NCI-H1417 treated with DMSO at 0.1 percent for 48 hours (cell line): ENCODE measurements at places on chromosomes 6 and 20.

GRCh38 chr6:16480763-16481560 is 242.6 kb downstream of the GMPR start:
- no peak for DNase-seq

- DNase-seq, result no peak
Observed at GRCh38 chr6:112764377-112764776, 417.2 kb downstream of the RFPL4B start.

GRCh38 chr6:97459535-97459934 is 176.5 kb upstream of the MMS22L start:
- no peak for DNase-seq

- no peak for DNase-seq
Observed at GRCh38 chr20:47063407-47063806, 168.8 kb downstream of the EYA2 start.

GRCh38 chr6:38266921-38267354 is 372.8 kb downstream of the BTBD9 start:
- no peak for DNase-seq

DNA sequence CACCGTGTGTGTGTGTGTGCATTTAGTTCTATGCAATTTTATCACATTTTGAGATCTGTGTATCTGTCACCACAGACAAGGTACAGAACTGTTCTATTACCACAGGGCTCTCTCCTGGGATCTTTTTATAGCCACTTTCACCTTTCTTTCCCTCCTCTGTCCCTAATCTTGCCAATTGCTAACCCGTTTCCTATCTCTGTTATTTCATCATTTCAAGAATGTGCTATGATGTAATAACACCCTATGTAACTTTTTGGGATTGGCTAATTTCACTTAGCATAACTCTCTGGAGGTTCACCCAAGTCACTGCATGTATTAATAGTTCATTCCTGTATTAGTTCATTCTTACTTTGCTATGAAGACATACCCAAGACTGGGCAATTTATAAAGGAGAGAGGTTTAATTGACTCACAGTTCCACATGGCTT is 657.7 kb downstream of the QKI start:
- no peak for DNase-seq
